ENCODE measurements at places on chromosomes 16 and 17.
A peak's percentile ranks its signal among the peaks of the same experiment; 100 is the strongest.

- no peak for DNase-seq
Observed at GRCh38 chr16:67822511-67822910, 15.8 kb downstream of the TSNAXIP1 start.

GRCh38 chr16:76201385-76201784, 75.8 kb upstream of the CNTNAP4 start:
- no peak for DNase-seq

DNA sequence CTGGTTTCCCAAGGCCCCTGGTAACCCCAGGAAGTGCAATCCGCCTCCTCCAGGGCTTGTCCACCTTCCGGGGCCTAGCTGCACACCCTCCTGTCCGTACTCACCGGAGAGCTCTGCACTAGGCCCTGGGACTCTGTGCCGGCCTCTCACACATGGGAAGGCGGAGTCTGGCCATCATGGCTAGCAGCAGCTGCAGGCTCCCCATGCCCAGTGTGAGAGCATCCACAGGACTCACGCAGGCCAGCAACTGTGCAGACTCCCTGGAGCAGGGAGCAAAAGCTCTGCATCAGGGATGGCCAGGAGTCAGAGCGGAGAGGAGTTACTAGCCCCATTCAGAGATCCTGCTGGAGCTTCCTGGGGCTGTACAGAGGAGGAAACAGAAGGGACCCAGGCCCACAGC, 20.2 kb downstream of the FOXN1 start:
- DNase-seq, result no peak

DNA sequence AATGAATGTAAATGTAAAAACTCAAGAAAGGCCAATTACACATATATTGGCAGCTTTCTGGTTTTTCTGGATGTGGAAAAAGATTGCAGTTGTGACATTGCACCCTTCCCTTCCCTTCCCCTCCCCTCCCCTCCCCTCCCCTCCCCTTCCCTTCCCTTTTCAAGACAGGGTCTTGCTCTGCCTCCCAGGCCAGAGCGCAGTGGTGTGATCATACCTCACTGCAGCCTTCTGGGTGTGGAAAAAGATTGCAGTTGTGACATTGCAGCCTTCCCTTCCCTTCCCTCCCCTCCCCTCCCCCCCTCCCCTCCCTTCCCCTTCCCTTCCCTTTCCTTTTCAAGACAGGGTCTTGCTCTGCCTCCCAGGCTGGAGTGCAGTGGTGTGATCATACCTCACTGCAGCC, 41.7 kb downstream of the PIK3R5 start:
- no peak for DNase-seq

GRCh38 chr16:82756283-82756599, 129.5 kb downstream of the CDH13 start:
- DNase-seq, result no peak

GRCh38 chr16:84471966-84472365, 32.5 kb downstream of the MEAK7 start:
- no peak for DNase-seq

DNA sequence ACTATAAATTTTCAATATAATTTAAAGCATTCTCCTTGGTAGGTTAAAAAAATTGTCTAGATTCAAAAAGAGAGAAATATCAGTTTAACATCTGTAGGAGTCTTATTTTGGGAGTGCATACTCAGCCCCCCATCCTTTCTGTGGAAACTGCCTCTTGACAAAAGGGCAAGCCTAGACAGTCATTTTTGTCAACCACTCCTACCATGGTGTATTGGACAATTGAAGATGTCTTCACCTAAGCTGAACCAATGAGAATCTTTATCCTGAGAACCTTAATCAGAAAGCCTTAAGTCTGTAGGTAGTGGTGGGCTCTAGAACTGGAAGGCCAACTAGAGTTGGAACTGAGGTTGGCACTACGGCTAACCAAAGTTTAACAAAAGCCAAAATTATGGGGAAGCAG, 65.7 kb upstream of the MED13 start:
- DNase-seq, result no peak

GRCh38 chr16:981695-982144, at the start of gene SOX8:
TSS of gene SOX8 (plus strand) at chr16:981770. CDS start at chr16:981923, 153 bp downstream.
- DNase-seq, result no peak

DNA sequence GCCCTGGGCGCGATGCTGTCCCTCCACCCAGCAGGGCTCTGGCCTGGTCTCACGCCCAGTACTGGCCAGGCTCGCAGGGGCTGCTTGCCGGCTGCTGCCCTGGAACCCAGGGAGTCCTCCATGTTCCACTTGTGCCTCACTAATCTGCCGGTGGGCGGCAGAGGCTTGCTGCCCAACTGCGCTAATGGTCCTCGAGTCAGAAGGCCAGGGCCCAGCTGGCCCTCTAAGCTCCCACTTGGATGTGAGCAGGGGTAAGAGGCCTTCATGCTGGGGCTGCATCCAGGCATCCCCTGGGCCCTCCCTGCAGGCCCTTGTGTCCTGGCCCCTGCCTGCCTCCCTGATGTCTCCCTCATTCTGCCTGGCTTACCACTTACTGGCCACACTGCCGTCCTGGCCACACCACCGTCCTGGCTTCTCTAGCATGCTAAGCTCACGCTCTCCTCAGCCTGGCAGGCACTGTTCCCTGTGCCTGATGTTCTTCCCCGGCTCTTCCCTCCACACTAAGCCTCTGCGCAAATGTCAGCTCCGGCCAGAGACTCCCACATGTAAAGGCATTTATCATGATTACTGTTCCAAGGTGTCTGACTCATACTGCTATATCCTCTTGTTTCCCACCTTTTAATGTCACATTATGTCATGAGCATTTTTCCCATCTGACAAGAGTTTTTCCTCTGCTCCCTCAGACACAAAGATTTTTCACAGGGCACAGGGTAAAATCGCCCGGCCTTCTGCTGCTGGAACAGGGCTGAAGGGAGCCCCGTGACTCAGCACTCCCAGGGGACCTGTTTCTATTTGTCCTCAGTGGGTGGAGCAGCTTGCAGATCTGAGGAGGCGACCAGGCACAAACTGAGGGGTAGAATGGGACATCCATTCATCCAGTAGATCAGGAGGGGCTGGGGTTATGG, 15.9 kb downstream of the B9D1 start:
- DNase-seq, result no peak

GRCh38 chr16:17351441-17352035, 119.2 kb downstream of the XYLT1 start:
- DNase-seq, result no peak

- no peak for DNase-seq
Observed at GRCh38 chr17:21239680-21240368, 13.4 kb downstream of the NATD1 start.

DNA sequence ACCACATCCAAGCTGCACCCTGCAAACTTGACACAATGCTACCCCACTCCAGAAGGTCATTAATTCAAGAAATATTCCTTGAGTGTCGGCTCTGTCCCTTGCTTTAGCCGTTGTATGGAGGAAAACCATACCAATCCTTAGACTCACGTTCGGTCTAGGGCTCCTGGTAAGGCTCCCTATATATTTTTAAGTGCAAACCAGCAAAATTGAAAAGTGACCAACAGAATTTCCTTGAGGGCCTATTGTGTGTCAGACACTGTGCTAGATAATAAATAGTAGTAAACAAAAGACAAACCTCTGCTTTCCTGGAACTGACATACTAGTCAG, 390 bp upstream of the BBS2 start:
- no peak for DNase-seq

DNA sequence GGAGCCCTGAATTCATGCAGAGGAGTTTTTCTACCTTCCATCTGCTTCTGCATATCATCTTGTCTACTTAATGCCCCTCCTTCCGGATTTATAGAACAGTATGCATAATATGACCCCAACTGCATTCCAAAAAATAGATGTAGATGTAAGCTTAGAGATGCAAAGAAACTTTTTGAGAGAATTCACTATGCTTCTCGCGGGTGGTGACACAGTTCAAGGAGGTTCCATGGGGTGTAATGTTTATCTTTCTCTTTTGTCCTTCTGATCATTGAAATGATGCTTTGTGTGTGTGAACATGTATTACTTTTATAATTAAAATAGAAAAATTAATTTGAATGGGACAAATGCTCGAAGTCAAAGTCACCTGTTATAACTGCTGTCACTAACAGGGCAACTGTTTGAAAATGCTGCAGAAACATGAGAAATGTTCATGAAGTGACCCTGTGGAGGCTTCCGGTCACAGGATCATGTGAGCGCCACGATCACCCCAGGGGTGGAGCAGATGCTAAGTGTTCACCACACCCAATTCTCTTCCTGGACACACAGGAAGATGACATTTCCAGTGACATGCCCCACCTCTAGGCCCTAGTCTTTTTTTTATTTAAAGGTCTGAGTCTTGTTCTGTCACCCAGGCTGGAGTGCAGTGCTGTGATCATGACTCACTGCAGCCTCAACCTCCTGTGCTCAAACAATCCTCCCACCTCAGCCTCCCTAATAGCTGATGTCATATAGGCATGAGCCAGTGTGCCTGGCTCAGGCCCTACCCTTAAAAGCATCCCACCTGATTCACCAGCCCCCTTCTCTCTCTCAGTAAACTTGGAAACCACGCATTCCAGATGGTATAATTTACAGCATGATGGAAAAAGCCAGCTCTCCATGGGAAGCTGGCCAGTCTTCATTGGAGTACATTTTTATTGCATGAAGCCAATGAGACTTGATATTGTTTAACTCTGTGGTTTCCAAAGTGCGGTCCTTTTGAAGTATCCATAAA, 21.0 kb upstream of the AGRP start:
- peak; percentile 24 for DNase-seq

DNA sequence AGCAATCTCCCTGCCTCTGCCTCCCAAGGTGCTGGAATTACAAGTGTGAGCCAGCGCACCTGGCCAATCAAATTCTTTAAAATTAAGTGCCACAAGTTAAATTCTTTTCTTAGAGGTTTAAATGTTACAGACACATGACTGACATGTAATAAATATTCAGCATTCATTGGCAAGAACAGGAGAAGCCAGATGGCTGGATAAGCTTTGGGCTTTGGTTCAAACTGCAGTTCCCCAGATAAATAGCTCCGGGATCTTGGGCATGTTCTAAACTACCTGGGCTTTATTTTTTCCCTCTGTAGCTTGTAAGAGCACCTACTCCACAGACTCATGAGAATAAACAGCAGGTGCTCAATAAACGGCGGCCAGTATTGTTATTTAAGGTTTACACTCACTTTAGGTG, 34.1 kb downstream of the ABAT start:
- no peak for DNase-seq

- no peak for DNase-seq
Observed at GRCh38 chr17:41939044-41939692, 8.8 kb downstream of the ODAD4 start.
